Left ventricle myocardium superior (tissue), 1 donor: ENCODE measurements at places on chromosomes 7 and 10. TPM values are rescaled to one million over a fixed set of nuclear protein-coding genes. Genes with fewer than 3 reads are reported as not detected.

Gene FAM25G
- not detected for total RNA-seq

Gene LFNG
- 6.4 TPM for total RNA-seq

Gene NEUROG3
- total RNA-seq = not detected

Gene CTAGE8
- not detected for total RNA-seq

Gene SLC39A12
- total RNA-seq = not detected

DNA sequence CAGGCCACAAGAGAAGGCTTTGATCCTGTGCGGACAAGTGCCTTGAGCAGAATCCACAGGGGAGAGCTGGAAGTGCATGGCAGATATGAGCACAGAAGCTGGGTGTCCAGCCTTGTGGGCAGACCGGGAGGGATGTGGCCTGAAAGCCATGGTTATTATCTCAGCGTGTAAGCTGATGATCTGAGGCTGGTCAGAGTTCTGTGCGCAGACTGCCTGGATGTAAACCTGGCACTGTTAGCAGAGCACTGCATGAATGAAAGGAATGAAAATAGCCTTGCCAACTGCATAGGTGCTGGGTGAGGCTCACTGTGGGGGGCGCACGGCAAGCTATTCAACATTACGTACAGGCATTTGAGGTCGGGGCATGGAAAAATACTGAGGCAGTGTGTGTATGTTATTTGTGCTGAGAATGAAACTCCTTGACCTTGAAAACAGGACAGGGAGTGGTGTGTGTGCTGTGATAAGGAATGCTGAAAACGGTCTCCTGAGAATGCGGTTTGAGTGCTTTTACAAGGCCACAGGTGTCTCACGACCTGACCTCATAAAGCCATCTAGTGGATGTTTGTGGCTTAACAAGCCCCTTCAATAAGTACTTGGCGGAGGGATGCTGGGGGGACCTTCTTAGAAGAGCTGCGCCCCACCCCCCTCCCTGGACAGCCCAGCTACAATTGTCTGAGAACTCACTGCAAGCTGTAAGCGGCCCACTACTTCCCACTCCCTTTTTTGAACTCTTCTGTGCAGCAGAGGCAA, 18.7 kb downstream of the AKR1C1 start:
- no peak for DNase-seq

- DNase-seq = peak; percentile 88
These were observed at the start of gene BCL7B for GRCh38 chr7:73557397-73558257. BCL7B (minus strand) TSS chr7:73557690; CDS start chr7:73557578, 112 bp downstream.

DNA sequence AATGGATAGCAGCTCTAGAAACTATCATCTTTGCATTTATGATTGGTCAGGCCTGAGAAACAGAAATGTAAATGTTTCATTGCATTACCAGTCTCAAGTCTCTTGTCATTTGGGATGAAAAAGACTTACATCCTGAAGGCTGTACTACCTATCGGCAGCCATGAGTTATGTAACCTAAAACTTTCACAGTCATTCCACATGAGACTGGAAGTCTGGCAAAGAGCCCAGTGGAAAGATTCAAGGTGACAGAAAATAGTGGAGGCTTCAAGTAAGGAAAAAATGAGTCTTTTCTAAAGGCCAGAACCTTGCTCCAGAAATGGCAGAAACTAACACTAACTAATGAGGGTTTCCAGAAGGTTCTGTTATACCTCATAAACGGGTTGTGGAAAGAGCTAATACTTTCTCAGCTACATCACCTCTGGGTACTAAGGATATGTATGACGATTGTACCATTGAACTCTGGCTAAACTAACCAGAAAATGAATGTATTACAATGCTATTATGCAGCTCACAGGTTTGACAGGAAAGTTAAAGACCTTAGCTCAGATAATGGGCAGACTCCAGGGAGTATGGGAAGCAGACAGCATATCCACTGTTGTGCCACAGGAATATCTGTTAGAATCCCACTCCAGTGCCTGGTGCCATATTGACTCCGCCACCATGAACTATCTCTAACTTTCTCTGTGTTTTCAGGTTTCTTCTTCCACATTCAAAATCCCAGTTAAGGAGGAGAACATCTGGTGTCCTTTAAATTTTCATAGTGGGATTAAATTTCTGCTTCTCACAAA, 41.7 kb upstream of the DYNC1I1 start:
- no peak for DNase-seq

GRCh38 chr7:21850531-21851285, 95.0 kb downstream of the CDCA7L start:
- DNase-seq = no peak

DNA sequence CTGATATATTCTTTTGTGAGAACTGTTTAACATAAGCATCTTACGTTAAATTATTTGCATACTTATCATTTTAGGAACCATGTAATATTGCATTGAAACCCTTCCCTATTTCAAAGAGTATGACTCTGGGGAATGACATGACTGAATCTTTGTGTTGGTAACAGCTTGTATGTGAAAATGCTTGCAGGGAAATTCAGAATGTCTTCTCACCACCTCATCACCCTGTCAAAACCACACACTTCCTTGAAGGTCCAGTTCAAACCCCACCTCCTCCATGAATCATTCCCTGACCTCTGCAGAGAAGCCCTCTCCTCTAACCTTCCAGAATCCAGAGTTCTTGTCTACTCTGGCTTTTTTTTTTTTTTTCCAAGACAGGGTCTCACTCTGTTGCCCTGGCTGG, 26.3 kb upstream of the NKX2-3 start:
- no peak for DNase-seq

- DNase-seq = no peak
These were observed 6.9 kb downstream of the C10orf105 start for GRCh38 chr10:71712572-71713134.
